ENCODE measurements at places on chromosomes 5 and 9.

DNA sequence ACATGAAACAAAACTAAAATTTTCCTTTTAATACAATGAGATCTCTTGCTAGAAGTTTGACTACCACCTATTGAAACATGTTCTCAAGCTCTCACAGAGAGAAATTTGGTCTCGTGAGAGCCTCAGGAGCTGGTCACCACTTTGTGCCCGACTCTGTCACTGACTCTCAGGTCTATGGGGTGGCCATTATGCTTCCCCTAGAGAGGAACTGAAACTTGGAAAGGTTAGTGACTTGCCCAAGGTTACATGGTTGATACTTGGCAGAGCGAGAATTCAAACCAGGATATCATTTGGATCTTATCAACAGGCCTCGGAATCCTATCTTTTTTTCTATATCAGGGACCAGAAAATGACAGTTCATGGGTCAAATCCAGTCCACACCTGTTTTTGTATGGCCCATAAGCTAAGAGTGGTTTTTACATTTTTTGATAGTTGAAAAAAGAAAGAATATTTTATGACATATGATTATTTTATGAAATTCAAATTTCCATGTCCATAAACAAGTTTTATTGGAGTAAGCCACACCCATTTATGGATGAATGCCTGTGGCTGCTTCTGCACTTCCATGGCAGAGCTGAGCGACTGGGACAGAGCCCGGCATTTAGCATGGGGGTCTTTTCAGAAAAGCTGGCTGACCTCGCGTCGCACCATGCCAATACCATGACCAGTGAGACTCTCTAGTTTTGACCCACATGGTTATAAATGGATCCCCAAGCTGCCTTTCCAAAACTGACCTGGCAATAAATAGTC, 44.8 kb upstream of the EQTN start:
- DNase-seq: no peak

DNA sequence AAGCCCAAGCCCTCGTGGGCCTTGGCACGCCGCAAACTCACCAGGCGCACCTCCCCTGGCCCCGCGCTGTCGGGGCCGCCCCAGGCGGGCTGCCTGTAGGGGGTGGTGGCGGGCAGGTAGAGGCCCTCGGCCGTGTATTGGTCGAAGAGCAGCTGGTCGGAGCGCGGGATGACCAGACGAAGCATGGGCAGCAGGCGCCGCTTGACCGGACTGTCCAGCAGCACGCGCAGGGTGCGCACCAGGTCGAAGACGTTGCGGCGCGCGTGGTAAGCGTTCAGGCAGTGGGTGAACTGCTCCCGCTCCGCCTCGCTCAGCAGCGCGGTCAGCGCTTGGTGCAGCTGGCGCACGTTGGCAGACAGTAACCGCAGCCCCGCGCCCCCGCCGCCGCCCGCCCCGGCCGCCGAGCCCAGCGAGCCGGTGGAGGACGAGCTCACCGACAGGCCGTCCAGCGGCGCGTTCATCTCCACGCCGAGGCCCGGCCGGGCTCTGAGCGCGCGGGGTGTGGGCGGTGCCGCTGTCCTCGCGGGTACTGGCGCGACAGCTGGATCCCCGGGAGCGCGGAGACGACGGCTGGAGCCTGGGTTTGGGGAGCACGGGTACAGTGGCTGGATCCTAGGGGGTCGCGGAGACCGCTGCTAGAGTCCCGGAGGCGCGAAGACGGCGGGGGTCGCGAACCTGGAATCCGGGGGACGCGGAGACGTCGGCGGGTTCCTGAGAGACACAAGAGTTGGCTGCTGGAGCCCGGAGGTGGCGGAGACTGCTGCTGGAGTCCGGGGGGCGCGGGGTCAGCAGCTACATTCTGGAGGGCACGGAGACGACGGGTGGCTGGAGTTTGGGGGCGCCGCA, 709 bp downstream of the WHRN start:
- peak; percentile 16 for DNase-seq

DNA sequence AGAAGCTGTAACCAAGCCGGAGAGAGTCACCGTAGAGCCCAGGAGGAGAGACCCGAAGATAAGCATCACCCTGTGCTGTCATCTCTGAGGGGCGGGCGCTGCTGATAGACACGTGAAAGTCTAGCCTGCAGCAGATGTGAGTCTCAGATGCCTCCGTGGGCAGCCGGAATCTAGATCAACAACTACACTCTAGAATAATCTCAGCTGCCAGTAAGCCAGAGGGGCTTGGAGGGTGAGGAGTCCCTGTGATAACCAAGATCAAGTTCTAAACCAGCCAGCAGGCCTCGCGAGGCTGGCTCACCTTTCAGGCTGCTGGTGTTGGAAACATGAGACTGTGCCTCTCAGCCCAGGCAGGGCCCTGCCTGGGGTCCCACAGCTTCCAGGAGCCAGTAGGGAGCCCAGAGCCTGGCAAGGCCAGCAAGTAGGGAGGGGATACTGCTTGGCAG, 54.1 kb downstream of the DAPK1 start:
- no peak for DNase-seq

DNA sequence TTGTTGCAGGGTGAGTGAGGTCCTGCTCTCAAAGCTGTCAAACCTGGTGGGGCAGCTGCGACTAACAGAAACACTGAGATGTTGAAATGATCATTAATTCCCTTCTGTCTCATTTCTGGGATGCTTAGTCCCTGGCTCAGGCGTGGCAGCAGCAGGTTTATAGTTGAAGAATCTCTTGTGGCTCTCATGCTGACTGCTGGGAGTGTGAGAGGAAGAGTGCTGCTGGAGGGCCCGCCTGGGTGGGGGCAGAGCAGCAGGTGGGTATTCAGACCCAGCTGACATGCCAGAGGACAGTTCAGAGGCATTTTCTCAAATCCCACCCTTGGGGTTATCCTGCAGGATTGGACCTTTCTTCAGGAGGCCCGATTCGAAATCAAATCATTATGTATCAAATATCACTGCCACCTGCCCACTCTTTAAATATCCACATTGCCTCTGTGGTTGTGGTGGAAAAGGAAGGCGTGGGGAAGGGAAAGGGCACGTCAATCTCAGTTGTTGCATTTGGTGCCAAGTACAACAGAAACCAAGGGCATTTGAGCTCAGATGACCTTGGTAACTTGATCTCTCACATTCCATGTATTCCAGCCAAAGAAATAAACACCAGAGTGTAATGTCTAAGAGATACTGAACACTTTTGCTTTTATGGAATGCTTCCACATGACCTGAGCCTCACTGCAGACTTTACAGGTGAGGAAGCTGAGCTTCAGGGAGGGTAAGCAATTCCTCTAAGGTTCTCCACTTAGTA, 224.3 kb downstream of the AOPEP start:
- no peak for DNase-seq

- no peak for DNase-seq
These were observed 111.0 kb downstream of the DPYSL3 start for GRCh38 chr5:147398860-147399259.

DNA sequence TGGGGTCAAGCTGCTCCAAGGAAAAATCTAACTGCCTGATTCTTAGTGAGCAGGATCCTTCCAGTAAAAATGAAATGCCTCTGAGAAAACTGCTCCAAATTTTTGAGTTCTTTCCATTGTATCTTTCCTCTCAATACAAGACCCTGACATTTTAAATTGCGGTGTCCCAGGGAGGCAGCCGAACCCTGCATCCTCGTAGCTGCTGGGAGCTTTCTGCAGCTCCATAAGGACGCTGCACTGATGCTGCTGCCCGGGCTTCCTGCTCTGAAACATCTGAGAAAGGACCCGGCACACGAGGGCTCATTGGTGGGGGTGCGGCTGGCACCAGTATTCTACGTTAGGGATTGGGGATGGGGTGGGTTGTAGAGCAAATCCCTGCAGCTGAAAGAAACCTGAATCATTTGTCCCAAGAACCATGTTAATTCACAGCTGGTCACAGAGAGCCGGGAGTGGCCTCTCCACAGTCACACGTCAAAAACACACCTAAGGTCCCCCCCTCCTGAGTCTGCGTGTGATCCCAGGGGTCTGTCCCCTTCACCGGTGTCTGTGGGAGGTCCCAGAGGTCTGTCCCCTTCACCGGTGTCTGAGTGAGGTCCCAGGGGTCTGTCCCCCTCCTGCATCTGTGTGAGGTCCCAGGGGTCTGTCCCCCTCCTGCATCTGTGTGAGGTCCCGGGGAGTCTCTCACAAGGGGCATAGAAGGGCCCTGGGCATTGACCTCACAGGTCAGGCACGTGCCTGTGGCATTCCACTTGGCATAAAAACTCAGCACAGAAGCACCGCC, 63.4 kb upstream of the ZNF354B start:
- DNase-seq: no peak

DNA sequence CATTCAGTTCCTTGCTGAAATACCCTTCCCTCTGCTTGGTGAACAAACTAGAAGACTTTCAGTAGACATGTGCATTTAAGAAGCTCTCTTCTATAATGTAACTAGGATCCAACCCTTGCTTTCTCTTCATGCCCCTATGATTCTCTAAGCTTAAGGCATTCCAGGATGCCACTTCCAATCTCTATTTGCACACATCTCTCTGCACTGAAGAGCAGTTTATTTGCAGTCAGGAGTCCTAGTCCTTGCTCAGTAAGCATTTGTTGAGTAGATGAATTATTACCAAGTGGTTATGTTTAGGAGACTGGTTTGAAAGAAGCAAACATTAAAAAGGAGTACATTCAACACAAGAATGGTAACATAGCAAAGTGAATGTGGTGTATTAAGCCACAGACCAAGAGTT, 274.2 kb upstream of the KLF9 start:
- no peak for DNase-seq

GRCh38 chr5:157947156-157947555, 88.2 kb upstream of the CLINT1 start:
- no peak for DNase-seq

GRCh38 chr9:129838707-129839259, 3.5 kb downstream of the USP20 start:
- DNase-seq: no peak

GRCh38 chr5:125564317-125564975, 818.0 kb upstream of the ZNF608 start:
- DNase-seq: no peak

GRCh38 chr5:78805-79149, 13.2 kb upstream of the PLEKHG4B start:
- DNase-seq: no peak

DNA sequence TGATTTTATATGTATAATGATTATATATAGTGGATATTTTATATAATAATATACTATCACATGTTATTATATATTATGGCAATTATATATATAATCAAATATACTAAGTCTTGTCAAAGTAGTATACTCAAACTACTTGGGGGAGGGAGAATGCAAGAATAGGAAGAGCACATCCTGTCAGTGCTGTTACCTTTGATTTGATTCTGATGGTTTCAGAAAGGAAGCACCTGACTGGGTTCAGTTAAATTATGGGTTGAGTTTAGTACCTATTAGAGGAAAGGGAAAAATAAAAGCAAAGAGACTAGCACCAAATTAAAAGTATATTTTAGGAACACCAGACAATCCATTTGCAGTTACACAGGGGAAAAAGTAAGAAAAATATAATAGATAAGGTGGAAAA, 107.6 kb downstream of the GRIA1 start:
- no peak for DNase-seq

- DNase-seq: no peak
These were observed 6.8 kb upstream of the RECK start for GRCh38 chr9:36029765-36030528.

GRCh38 chr5:135373736-135374515, 25.1 kb downstream of the MACROH2A1 start:
- no peak for DNase-seq

- no peak for DNase-seq
These were observed 54.5 kb upstream of the CTNNA1 start for GRCh38 chr5:138698713-138699112.

DNA sequence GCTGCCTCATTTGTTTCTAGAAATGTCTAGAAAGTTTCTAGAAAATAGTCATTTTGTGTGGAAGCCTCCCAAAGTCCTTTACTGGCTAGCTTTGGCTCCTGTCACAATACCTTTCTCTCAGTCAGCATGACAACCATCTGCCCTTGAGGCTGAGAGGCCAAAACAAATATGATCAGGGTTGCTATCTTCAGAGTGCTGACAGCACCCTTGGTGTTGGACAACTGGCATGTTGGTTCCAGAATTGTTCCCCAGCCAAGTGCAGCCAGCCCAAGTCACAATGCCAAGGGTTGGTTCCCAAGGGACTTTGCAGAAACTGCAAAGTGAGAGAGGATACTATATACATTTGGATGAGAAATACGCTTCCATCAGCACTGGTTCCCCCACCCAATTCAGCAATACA, 140.9 kb upstream of the GAS1 start:
- DNase-seq: no peak

DNA sequence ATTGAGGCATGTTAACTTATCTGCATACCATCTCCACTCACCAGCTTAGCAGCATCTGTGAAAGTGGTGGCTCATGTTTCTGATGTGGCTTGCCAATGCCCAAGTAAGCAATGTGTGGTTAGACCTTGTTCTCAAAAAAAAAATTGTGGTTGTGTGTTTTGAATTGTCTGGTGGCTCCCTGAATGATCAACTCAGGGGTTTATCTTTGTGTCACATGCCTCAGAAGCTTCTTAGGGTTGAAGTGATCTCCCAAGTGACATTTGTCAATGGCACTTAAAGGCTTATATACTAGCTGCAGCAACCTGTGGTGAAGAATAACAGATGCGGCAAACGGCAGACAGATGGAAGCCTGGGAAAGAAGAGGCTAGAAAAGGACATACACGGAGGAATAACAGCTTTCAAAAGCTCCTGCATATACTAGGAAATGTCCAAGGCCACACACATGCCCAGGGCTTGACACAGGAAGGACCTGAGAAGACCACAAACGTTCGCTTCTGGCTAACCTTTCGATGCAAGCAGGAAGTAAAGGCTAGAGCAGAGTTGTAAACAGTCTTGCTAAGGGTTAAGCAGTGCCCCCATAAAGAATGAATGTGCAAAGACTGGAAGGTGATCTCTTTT, 42.2 kb upstream of the FSD1L start:
- DNase-seq: peak; percentile 59

GRCh38 chr9:77832639-77833038, 184.5 kb upstream of the GNA14 start:
- no peak for DNase-seq

- no peak for DNase-seq
These were observed 197.3 kb upstream of the CLINT1 start for GRCh38 chr5:158056130-158056825.

GRCh38 chr5:38780945-38781344, 64.9 kb upstream of the OSMR start:
- DNase-seq: no peak

DNA sequence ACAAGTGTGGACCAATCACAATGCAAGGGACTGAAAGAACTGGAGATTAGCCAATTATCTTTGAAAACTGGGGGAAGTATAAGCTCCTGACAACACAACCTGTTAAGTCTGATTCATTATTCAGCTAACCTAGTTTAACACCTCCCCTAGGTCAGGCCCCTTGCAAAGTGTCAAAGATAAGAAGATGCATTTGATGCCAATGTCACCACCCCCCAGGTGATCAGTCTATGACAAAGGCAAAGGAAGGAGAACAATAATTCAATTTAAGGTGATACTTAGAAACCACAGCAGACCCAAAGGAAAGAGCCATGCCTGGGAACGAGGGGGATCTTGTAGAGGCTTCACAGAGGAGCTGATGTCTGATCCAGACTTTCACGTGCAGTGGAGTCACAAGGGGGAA, 137.9 kb downstream of the FBXL7 start:
- DNase-seq: no peak

DNA sequence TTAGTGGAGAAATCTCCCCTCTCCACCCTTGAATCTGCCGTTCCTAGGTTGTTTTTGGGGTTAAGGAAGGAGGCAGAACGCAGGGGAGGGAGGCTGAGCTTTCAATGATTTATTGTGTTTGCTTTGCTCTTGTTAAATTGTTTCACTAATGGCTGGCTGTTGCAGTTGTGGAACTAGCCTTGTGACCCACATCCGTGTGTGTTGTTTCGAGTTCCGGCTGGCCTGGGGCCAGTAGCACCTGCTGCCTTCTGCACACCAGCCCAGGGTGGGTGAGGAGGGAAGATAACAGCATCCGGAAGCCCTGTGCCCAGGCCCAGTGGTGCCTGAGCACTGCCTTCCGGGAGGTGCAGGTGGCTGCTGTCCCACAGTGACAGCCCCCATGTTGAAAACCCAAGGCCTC, 3.6 kb downstream of the ERGIC1 start:
- DNase-seq: peak; percentile 74
